ENCODE measurements at places on chromosomes 3 and 15. TPM values are rescaled to one million over a fixed set of nuclear protein-coding genes. Genes with fewer than 3 reads are reported as not detected.

HERC2 gene
- 36.9 TPM for polyA plus RNA-seq

CASR gene
- not detected for polyA plus RNA-seq

CMTM6 gene
- polyA plus RNA-seq: 36.8 TPM

PPP2R3A gene
- polyA plus RNA-seq: 6.6 TPM

NEK10 gene
- 0.44 TPM for polyA plus RNA-seq

CLSTN2 gene
- 0.60 TPM for polyA plus RNA-seq

CADPS gene
- 1.6 TPM for polyA plus RNA-seq

CFAP92 gene
- polyA plus RNA-seq: 0.61 TPM

HTR3E gene
- polyA plus RNA-seq: 1.2 TPM

ZMYND10 gene
- polyA plus RNA-seq: 0.77 TPM

ROBO2 gene
- polyA plus RNA-seq: not detected

DNA sequence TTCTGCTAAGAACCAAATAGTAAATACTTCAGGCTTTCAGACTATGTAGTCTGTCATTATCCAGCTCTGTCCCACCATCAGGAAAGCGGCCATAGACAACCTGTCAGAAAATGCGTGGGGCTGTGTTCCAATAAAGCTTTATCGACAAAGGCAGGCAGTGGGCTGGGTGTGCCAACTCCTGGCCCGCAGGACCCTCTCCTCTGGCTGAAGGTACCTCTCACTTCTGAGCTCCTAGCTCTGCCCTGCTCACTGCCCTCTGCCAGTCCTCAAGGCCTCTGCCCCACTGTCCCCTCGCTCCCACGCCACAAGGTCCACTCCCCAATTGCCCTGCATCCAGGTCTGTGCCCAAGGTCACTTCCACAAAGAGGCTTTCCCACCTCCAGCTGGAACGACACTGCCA lies 20.0 kb downstream of the SSUH2 start:
- H3K36me3 ChIP-seq: no peaks in the 10 kb centered on the region
- no peak overlapping the region for H3K27ac ChIP-seq
- peaks cover 7% of the 10 kb centered on the region for H3K4me1 ChIP-seq
- peak; percentile 55 for DNase-seq
- H3K4me3 ChIP-seq: no peak overlapping the region
- no peaks in the 10 kb centered on the region for H3K27me3 ChIP-seq

- DNase-seq: no peak
- peak overlapping the region; percentile 69 for H3K27ac ChIP-seq
- no peak overlapping the region for H3K4me3 ChIP-seq
- no peaks in the 10 kb centered on the region for H3K27me3 ChIP-seq
- H3K4me1 ChIP-seq: no peaks in the 10 kb centered on the region
Measured at GRCh38 chr3:129014148-129014547, 13.0 kb downstream of the EFCC1 start.

DNA sequence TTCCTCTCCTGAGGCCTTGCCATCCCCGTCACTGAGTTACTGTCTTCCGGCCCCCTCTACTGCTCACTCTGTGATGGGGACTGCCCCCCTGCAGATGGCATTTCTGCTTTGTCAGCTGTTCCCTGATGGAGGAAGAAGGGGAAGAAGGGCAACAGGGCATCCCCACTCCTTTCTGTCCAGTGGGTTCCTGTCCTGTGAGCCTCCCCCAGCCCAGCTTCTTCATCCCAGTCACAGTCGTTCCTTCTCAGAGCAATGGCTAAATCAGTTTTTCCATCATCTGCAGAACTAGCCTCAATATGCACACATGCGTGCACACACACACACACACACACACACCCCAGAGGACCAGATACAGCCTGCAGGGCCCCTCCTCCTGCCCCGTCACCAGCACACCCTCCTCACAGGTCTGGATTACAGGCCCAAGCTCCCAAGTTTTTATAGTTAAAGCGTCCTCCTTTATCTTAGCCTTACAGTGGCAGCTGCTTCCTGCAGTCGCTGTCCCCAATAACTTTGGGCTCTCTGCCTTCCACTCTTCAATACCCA lies 21.4 kb downstream of the ALDH1L1 start:
- no peaks in the 10 kb centered on the region for H3K4me1 ChIP-seq
- no peak for DNase-seq
- no peak overlapping the region for H3K27ac ChIP-seq
- H3K4me3 ChIP-seq: no peak overlapping the region

GRCh38 chr3:58044691-58045483 lies 36.7 kb downstream of the FLNB start:
- peak overlapping the region; percentile 84 for H3K27ac ChIP-seq
- no peaks in the 10 kb centered on the region for H3K27me3 ChIP-seq
- H3K4me1 ChIP-seq: no peaks in the 10 kb centered on the region
- DNase-seq: no peak

- H3K27ac ChIP-seq: peak overlapping the region; percentile 75
- peak; percentile 65 for DNase-seq
- no peaks in the 10 kb centered on the region for H3K36me3 ChIP-seq
- H3K4me3 ChIP-seq: peak overlapping the region; percentile 37
- H3K4me1 ChIP-seq: no peaks in the 10 kb centered on the region
Measured at GRCh38 chr15:76996526-76997401, 1.8 kb downstream of the PSTPIP1 start.

GRCh38 chr3:31561891-31562290 lies 29.2 kb downstream of the STT3B start:
- H3K4me3 ChIP-seq: no peak overlapping the region
- H3K36me3 ChIP-seq: no peaks in the 10 kb centered on the region
- no peak for DNase-seq
- no peak overlapping the region for H3K27ac ChIP-seq

GRCh38 chr3:100873611-100874010 lies 119.6 kb downstream of the ABI3BP start:
- H3K27me3 ChIP-seq: no peaks in the 10 kb centered on the region
- no peaks in the 10 kb centered on the region for H3K36me3 ChIP-seq
- H3K4me3 ChIP-seq: no peak overlapping the region
- no peak overlapping the region for H3K27ac ChIP-seq
- no peak for DNase-seq
- no peaks in the 10 kb centered on the region for H3K4me1 ChIP-seq

DNA sequence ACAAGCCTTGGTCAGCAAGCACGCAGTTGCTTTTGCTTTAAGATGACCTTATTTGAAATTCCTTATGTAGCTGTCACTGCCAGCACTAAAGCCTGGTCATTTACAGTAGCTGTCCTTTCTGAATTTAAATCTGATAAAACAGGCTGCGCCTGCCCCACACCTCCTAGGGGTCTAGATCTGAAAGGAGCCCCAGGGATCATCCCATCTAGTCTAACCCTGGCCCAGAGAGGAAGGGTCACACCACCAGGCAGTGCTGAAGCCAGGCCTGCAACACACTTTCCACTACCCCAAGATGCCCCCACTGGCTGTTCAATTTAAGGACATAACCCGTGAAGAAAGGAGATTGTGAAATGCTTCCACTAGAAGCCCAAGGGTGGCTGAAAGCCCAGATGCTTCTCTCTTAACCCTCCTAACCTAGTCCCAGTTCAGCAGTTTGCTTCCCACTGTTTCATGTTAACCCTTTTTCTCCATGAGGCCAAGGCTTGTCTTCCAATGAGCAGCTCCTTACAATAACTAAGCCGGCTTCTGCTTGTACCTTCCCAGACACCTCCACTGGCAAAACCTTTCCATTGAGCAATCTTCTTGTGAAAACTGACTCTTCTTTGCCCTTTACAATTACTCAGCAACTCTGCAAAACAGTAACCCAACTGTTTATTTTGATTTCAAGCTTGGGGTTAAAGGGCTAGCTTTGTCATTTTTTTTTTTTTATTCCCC lies 198.9 kb upstream of the LPP start:
- no peaks in the 10 kb centered on the region for H3K4me1 ChIP-seq
- H3K27ac ChIP-seq: peak overlapping the region; percentile 22
- H3K36me3 ChIP-seq: no peaks in the 10 kb centered on the region
- no peaks in the 10 kb centered on the region for H3K27me3 ChIP-seq
- DNase-seq: peak; percentile 68
- no peak overlapping the region for H3K4me3 ChIP-seq

- no peak for DNase-seq
- H3K27ac ChIP-seq: no peak overlapping the region
- H3K4me1 ChIP-seq: peaks cover 5% of the 10 kb centered on the region
- no peaks in the 10 kb centered on the region for H3K27me3 ChIP-seq
Measured at GRCh38 chr3:145188079-145188770, 972.8 kb downstream of the PLOD2 start.

GRCh38 chr3:20136231-20136630 lies 49.8 kb downstream of the SGO1 start:
- DNase-seq: no peak
- H3K36me3 ChIP-seq: no peaks in the 10 kb centered on the region
- peaks cover 4% of the 10 kb centered on the region for H3K4me1 ChIP-seq
- no peak overlapping the region for H3K4me3 ChIP-seq

DNA sequence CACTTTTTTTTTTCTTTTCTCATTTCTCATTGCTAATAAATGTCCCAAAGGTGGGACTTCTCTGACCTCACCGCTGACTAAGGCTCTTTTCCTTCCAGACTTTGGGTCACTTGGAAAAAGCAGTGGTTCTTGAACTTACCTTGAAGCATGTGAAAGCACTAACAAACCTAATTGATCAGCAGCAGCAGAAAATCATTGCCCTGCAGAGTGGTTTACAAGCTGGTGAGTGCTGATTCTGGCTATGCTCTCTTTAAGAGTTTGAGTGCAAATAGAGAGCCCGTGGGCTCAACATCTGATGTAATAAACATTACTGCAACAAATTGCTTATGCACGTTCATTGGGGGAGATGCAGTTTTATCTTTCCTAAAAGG lies 2.0 kb downstream of the BHLHE40 start:
- no peak for DNase-seq
- H3K27me3 ChIP-seq: no peaks in the 10 kb centered on the region
- H3K27ac ChIP-seq: peak overlapping the region; percentile 99
- H3K4me1 ChIP-seq: no peaks in the 10 kb centered on the region
- no peaks in the 10 kb centered on the region for H3K36me3 ChIP-seq

DNA sequence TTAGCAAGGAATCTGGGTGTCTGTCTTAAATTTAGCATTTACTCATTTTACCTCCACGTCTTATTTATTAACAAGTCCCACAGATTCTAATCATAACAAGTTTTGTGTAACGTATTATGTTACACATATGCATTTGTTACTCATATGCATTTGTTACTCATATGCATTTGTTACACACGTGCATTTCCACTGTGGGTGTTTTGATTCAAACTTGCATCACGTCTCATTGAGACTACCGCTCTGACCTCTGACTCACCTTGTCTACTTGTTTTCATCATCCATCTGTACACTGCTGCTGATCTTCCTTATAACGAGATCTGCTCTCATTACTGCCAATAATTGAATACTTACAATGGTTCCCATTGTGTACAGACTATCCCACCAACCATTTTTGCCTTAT lies 1141.4 kb downstream of the TBL1XR1 start:
- no peaks in the 10 kb centered on the region for H3K36me3 ChIP-seq
- no peaks in the 10 kb centered on the region for H3K27me3 ChIP-seq
- no peak overlapping the region for H3K27ac ChIP-seq
- H3K4me1 ChIP-seq: no peaks in the 10 kb centered on the region
- H3K4me3 ChIP-seq: no peak overlapping the region

GRCh38 chr3:128374746-128375445 lies 91.8 kb downstream of the DNAJB8 start:
- no peak for DNase-seq
- H3K4me1 ChIP-seq: peaks cover 29% of the 10 kb centered on the region
- H3K36me3 ChIP-seq: no peaks in the 10 kb centered on the region
- no peak overlapping the region for H3K4me3 ChIP-seq
- no peaks in the 10 kb centered on the region for H3K27me3 ChIP-seq
- H3K27ac ChIP-seq: no peak overlapping the region

- H3K27ac ChIP-seq: peak overlapping the region; percentile 51
- H3K4me1 ChIP-seq: peaks cover 74% of the 10 kb centered on the region
- no peaks in the 10 kb centered on the region for H3K36me3 ChIP-seq
- H3K4me3 ChIP-seq: no peak overlapping the region
Measured at GRCh38 chr3:73437828-73438227, 186.9 kb downstream of the PDZRN3 start.

DNA sequence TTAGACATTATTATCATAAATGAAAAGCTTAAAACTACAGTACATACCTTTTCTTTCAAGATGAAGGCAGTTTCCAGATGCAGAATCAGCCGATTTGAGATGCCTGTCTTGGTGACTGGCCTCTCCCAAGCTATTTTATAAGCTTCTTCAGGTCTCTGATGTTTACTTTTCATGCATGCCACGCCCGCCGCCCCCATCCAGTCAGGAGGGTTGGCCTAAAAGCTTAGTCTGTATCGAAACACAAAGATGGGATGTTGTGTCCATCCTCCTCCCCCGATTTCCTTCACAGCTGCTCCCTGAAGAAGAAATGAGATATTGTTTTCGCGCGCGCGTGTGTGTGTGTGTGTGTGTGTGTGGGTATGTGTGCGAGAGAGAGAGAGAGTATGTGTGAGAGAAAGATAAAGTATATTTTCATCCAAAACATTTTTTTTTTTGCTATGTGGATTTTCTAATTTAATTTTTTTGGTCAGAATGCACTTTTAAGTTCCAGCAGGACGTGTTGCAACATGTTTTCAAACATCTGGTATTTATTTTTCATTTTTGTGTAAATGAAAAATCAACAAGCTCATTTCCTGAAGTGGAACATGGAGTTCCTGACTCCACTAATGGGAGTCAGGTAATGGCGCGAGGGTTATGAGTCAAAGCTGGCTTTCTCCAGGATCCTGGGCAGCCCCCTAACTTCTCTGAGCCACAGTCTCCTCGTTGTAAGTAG lies at the start of gene APOD:
APOD (minus strand) TSS at position 110 of the 712 bp plus-strand sequence. CDS start 4,479 bp downstream, outside the sequence.
- H3K27me3 ChIP-seq: no peaks in the 10 kb centered on the region
- H3K36me3 ChIP-seq: no peaks in the 10 kb centered on the region
- peak within 1 kb of the TSS; percentile 7 for H3K27ac ChIP-seq
- no peaks in the 10 kb centered on the region for H3K4me1 ChIP-seq
- peak within 1 kb of the TSS; percentile 7 for H3K4me3 ChIP-seq

DNA sequence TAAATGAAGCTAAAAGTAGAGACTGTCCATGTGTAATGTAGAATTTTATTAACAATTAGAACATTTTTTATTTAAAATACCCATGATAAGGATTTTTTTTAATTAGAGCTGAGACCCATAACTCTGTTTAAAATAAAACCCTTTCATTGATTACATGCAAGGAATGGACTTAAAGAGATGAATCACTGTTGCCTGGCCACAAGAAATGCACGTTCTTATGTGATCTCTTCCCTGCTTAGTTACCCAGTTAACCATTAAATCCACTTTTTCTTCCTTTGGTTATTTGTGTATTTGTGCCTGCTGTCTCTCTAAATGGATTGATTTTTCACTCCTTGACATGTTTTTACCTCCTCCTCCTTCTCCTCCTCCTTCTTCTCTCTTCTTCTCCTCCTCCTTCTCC lies 83.3 kb upstream of the SLITRK3 start:
- no peaks in the 10 kb centered on the region for H3K27me3 ChIP-seq
- no peak for DNase-seq
- H3K4me3 ChIP-seq: no peak overlapping the region
- no peaks in the 10 kb centered on the region for H3K36me3 ChIP-seq

DNA sequence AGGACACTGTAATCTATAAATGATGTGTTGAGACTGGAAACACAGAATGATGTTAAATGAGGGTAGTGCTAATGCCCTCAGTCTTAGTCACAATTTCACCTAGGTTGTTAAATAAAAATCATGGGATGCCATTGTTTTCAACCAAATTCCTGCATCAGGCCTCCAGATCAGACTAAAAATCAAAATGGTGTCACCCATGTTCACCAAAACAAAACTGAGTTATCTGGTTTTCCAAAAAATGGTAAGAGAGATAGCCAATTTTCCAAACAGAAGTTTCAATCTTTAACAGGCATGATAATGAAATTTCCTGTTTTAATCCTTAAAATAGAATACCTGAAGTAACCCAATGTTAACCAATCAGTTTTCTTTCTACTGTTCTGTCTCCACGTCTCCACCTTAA lies 2.2 kb upstream of the PIAS1 start:
- no peak overlapping the region for H3K4me3 ChIP-seq
- H3K27ac ChIP-seq: no peak overlapping the region
- H3K36me3 ChIP-seq: no peaks in the 10 kb centered on the region
- peaks cover 18% of the 10 kb centered on the region for H3K4me1 ChIP-seq
- no peaks in the 10 kb centered on the region for H3K27me3 ChIP-seq
- no peak for DNase-seq

Measured in sigmoid colon (tissue), 7 donors.